Stimulated activated CD4-positive, alpha-beta T cell treated with anti-CD3 and anti-CD28 coated beads, Interleukin-1b, Interleukin-23, amount 100 ng/mL, for 48 hours (primary cell): ENCODE measurements at places on chromosomes 4 and X.
A peak's percentile ranks its signal among the peaks of the same experiment; 100 is the strongest.

DNA sequence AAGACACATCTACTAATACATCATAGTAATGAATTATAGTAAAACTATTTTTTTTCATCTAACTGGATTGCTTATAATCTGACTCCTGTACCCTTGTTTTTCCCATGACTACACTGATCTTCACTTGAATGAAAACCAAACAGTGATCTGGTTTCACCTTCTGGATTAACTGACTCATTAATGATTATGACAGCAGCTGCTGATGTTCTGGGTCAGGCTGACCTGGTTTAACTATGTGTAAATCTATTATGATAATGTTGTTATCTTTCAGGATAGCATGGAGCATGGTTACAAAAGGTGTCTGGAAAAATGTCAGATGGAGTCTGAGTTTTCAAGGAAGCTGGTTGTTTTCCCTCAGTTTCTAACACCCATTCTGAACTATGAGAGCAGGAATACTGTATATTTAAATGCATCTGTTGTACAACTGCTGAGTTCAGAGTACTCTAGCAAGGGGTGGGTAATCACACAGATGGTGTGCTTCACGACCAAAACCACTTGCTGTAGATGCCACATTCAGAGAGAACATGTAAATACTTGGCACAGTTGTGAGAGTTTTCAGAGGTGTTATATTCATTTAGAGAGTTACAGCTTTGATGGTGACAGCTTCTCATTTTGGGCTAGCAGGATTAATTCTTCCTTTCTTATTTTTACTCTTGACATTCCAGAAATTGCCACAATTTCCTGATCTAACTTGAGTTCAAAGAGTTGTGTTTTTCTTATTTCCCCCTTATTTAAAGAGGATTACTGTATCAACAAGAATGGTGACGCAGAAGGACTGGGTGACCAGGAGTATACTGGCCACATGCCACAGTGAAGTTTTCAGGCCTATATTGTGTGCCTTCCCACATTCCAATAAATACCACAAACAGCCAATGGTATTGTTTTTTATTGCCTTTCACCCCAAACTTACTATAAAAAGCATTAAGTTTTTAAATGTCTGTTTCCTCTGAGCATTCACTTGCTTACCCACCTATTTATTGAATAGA lies 249.7 kb upstream of the TET2 start:
- no peak for DNase-seq

DNA sequence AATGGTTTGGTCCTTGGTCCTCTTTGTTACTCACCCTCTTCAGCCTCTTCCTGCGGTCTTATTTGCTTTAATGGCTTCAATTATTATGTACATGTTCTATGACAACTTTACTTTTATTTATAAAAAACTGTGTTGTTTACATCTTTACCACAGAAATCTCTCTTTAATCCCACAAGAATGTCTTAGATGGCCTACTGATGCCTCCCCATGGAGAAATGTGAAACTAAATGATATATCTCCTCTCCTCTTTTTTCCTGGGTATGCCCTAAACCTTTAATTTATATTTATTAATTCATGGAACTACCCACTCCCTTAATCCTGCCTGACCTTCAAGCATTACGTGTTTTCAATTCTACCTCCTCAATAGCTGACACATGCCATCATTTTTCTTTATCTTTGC lies 573.2 kb downstream of the CENPC start:
- no peak for DNase-seq

- DNase-seq, result no peak
Measured at GRCh38 chr4:89781321-89781720, 55.6 kb downstream of the SNCA start.

DNA sequence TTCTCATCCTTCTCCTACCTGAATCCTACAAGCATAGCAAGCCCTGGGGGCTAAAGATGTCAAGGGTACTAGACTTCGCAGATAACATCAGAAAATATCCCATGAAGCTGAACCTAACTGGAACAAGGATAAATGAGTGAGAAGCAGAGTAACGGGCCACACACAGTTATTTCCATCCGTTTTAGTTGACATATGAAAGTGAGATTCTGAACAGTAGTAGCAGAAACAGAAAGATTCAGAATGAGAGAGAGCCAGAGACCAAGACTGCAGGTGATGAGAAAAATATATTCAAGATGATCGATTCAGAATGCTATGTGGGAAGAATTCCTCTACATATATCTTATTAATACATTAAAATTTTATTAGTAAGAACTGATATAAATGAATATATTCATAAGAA lies 165.1 kb downstream of the TSPAN5 start:
- no peak for DNase-seq

DNA sequence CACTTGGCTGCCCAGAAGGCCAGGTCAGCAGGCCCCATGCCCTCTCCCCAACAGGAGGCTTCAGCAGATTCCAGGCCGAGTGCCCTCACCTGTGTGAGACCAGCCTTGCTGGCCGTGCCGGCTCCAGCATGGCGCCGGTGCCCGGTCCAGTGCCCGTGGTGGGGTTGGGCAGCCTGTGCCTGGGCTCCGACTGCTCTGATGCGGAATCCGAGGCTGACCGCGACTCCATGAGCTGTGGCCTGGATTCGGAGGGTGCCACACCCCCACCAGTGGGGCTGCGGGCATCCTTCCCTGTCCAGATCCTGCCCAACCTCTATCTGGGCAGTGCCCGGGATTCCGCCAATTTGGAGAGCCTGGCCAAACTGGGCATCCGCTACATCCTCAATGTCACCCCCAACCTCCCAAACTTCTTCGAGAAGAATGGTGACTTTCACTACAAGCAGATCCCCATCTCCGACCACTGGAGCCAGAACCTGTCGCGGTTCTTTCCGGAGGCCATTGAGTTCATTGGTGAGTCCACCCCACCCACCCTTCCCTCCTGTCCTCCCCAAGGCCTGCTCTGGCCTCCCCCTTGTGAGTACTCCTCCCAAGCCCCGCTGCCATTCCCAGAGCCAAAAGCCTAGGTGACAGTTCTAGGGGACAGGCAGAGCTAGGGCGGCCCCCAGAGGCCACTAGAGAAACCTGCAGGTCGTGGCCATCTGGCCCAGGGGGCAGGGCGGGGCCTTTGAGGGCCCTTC lies 2.3 kb downstream of the DUSP9 start:
- DNase-seq, result peak; percentile 38

GRCh38 chrX:110432906-110433215 lies 74.2 kb downstream of the RTL9 start:
- no peak for DNase-seq

DNA sequence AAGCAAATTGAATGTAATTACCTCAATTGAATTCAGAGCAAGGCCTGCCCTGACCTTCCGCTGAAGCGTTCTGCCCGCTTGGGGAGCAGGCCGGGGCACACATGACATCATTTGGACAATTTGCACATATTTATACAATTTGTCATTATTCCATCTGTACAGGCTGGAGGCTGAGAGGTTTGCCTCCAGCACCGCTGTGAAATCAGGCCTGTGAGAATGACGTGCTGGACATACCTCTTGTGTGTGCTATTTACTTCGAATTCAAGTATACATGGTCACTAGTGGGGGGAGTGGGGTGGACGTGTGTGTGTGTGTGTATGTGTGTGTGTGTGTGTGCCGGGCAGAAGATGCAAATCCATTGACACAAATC lies 285.6 kb downstream of the SHOX start:
- no peak for DNase-seq
